ENCODE measurements at places on chromosomes 13 and 19. TPM values are rescaled to one million over a fixed set of nuclear protein-coding genes. Genes with fewer than 3 reads are reported as not detected.

- no peaks in the 10 kb centered on the region for H3K27me3 ChIP-seq
- H3K4me1 ChIP-seq, result peaks cover 6% of the 10 kb centered on the region
- H3K27ac ChIP-seq, result no peak overlapping the region
- no peak overlapping the region for H3K4me3 ChIP-seq
- DNase-seq, result no peak
- H3K36me3 ChIP-seq, result no peaks in the 10 kb centered on the region
These were observed 262.8 kb upstream of the RFC3 start for GRCh38 chr13:33554919-33555791.

- H3K36me3 ChIP-seq, result no peaks in the 10 kb centered on the region
- H3K4me3 ChIP-seq, result no peak overlapping the region
- H3K27ac ChIP-seq, result peak overlapping the region; percentile 64
- DNase-seq, result peak; percentile 92
These were observed 43.1 kb downstream of the COL4A1 start for GRCh38 chr13:110263888-110264287.

DNA sequence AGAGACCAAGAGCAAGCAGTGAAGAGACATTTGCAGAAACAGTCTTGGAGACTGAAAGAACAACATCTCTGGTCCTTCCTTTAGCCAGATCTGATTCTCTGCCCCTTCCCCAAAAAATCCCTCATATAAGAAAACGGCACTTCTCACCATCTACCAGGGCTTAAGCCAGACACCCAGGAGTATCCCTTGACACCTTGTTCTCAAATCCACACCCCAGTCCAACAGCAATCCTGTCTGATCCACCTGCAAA, 1.7 kb upstream of the PLEKHG2 start:
- peak overlapping the region; percentile 100 for H3K27ac ChIP-seq
- H3K36me3 ChIP-seq, result peaks cover 25% of the 10 kb centered on the region
- peaks cover 53% of the 10 kb centered on the region for H3K4me1 ChIP-seq
- peak overlapping the region; percentile 63 for H3K4me3 ChIP-seq
- H3K27me3 ChIP-seq, result no peaks in the 10 kb centered on the region

Gene IGFL1
- total RNA-seq, result not detected

Measured in esophagus muscularis mucosa (tissue), 4 donors.